ENCODE measurements at places on chromosomes 7 and 10.

GRCh38 chr10:45180507-45180906 is 134.9 kb downstream of the OR13A1 start:
- H3K27me3 ChIP-seq = peaks cover 4% of the 10 kb centered on the region
- H3K27ac ChIP-seq = no peak overlapping the region
- H3K36me3 ChIP-seq = no peaks in the 10 kb centered on the region

DNA sequence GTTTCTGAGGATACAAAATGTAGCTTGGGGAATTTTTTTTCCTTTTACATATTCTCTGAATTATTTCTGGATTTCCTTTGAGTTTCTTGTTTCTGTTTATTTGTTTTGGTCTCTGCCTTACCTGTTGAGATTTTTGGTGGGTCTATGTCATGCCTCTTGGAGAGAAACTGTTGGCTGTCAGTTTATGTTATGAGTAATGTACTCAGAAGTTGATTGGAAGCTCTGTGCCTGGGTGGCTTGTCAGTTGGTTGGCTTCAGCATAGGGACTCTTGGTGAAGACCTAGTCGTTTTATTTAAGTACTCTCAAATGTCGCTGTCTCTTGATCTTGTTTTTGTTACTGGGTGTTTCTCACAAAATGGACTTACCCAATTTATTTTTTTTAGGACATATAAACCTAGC is 132.4 kb downstream of the CDK14 start:
- H3K4me1 ChIP-seq = no peaks in the 10 kb centered on the region
- H3K36me3 ChIP-seq = no peaks in the 10 kb centered on the region
- H3K27ac ChIP-seq = no peak overlapping the region
- no peak for DNase-seq
- no peaks in the 10 kb centered on the region for H3K27me3 ChIP-seq

- H3K4me1 ChIP-seq = peaks cover 11% of the 10 kb centered on the region
- DNase-seq = no peak
- H3K36me3 ChIP-seq = peaks cover 33% of the 10 kb centered on the region
Measured at GRCh38 chr7:149455175-149455950, 5.5 kb downstream of the ZNF777 start.

- DNase-seq = no peak
- no peaks in the 10 kb centered on the region for H3K36me3 ChIP-seq
- H3K27me3 ChIP-seq = peaks cover 24% of the 10 kb centered on the region
Measured at GRCh38 chr7:39527296-39527695, 38.9 kb upstream of the YAE1 start.

DNA sequence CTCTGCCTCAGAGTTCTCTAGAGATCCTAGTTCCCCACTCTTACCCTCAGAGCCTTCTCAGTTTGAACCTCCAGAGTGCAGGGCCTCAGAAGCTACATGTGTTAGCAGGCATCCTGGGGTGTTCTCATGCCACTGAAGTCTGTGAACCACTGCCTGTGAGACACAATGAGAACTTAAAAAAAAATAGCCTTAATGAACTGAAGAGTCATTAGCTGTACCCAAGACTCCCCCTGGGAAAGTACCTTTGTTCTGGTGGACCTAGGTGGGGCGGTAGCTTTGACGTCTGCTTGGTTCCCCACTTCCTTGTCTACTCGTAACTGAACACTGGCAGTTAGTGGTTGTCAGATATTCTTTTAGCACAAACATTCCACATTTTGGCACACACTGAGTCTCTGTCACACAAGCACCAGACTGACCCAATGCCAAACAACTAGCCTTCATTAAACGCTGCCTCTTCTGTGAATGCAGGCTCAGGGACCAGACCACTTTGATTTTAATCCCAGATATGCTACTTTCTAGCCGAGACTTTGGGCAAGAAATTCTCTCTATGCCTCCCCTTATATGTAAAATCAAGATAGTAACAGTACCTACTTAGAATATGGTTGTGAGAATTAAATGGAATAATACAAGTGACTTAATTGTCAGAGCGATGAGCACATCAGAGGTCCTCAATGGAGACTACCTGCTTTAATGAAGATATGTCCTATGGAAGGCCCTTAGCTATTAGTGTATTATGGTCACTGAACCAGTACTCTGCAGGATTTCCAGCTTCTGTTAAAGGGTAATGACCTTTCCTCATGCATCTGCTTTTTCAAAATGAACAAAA is 75.3 kb upstream of the CC2D2B start:
- H3K4me1 ChIP-seq = peaks cover 56% of the 10 kb centered on the region
- peaks cover 19% of the 10 kb centered on the region for H3K36me3 ChIP-seq
- peak overlapping the region; percentile 98 for H3K27ac ChIP-seq
- peak overlapping the region; percentile 73 for H3K4me3 ChIP-seq
- DNase-seq = peak; percentile 91

DNA sequence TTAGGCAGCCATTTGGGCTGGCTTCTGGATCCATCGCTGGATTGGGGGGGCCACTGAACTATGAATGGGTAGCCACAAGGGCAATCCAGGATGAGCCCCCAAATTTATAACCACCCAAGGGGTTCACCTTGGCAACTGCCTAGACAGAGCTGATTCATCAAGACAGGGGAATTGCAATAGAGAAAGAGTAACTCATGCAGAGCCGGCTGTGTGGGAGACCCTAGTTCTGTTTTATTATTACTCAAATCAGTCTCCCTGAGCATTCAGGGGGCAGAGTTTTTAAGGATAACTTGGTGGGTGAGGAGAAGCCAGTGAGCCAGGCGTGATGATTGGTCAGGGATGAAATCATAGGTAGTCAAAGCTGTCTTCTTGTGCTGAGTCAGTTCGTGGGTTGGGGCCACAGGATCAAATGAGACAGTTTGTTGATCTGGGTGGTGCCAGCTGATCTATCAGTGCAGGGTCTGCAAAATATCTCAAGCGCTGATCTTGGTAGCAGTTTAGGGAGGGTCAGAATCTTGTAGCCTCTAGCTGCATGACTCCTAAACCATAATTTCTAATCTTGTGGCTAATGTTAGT is 57.9 kb downstream of the DNAJB9 start:
- H3K4me1 ChIP-seq = no peaks in the 10 kb centered on the region
- DNase-seq = no peak
- H3K4me3 ChIP-seq = no peak overlapping the region
- peaks cover 13% of the 10 kb centered on the region for H3K27me3 ChIP-seq
- no peaks in the 10 kb centered on the region for H3K36me3 ChIP-seq

Measured in activated CD4-positive, alpha-beta T cell treated with anti-CD3 and anti-CD28 coated beads, Interleukin-2, amount 10 ng/mL, durations not matched to agents 24 days and 14 days (primary cell).